ENCODE measurements at places on chromosomes 5 and 9.

DNA sequence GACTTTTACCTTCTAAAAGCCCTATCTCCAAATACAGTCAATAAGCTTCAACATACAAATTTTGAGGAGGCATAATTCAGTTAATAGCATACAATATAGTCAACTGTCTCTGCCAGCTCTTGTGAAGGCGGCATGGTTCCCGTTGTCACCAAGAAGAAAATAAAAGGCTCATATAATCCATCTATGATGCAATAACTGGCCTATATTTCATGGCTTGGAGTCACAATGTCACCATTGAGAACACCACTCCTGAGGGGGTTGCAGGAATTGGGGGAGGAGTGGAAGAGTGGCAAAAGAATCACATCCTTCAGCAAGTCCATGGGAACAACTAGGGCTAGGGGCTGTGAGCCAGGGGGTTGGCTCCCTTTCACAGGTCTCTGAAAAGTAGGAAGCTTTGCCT is 16.0 kb upstream of the ASTN2 start:
- no peak for DNase-seq

DNA sequence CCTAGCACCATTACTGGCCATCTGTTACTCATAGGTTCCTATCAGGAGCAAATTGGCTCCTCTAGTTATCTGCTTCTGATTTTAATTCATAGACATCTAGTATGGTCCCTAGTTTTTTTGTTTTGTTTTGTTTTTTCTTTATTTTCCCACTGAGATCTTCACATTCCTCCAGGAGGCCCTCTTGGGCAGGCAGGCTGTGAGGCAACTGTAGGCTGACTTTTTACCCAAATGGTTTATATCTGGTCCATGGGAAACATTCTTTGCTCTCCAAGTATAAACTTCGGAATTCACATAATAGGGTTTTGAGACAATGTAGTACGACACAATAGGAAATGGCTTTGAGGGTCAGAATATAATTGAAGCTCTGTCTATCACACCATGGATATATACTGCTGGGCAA is 250.9 kb upstream of the DAB2 start:
- DNase-seq: no peak

GRCh38 chr9:93256878-93257807 is 73.2 kb downstream of the WNK2 start:
- DNase-seq: no peak

DNA sequence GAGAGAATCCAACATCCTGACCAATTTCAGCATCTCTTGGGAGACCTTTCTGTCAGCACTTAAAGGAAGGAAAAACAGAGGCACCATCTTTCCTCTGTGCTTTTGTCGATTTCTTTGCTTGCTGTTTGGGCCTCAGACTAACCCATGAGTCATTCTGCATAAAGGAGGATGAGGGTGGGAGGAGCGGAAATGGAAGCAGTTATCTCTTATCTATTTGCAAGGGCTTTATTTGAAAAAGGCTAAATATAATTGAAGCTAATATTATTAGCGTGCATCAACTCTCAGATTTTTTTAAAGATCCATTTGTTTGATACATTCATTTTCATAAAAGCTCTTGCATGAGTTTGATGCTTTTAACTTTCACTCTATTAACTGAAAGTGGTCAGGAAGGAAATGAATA is 72.9 kb downstream of the ZNF622 start:
- no peak for DNase-seq

DNA sequence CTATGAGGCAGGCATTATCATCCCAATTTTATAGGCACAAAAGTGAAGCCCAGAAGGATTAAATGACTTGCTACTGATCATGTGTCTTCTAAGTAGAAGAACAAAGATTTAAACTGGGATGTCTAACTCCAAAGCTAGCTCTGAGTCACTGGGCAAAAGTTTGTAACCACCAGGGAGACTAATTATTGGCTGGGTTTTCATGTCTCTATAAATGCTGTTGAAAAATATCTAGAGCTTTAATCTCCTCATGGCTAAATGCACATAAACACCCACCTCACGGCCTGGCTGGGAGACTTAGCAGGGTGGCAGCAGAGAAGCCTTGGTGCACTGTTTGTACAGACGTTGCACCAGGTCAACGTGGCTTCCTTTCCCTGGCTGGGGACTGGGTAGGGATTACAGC is 144.6 kb downstream of the MELK start:
- DNase-seq: no peak

DNA sequence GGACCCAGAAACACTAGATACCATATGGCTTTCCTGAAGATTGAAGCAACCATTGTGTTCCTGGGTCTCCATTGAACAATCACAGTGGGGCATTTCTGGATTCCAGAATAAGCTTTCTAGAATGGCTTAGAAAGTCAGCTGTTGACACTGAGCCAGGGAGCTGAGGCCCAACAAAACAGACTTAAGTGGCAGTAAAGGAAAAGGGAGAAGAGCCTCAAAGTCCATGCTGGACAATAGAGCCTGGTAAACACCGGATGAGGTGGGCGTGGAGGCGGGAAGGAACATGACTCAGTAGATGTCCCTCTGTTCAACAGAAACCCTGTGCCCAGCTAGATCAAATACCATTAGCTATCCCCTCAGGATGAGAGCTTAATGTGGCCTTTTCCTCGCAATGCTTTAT is 14.8 kb downstream of the SPARC start:
- DNase-seq: no peak

DNA sequence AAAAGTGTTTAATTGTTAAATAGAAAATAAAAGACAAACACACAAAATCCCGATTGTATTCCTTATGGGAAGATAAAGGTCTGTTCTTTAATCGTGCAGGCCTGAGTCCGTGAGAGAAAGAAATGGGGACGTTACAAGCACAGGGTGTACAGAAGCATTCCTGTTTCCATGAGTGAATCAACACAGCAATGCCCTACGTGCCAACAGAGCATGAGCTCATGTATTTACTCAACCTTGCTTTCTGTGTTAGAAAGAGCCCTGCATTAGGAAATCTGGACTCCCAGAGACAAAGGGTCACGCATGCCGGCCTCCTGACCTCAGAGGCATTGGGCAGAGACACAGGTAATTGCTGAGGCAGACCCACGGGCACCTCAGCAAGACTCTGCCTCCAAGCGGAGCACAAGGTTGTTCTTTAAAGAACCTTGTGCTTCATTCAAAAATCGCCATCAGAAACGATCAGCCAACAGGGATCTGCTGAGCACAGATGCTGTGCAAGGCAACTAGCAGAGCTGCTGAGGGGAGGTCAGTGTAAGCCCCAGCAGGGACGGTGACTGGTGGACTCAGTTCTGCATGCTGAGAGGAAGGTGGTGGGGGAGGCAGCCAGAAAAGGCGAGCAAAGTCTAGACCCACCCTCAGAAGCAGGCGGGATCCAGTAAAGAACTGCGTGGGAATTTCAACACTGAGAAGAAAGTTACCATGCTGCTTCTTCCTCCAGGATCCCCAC is 101.0 kb downstream of the TLE1 start:
- no peak for DNase-seq

- DNase-seq: no peak
Measured at GRCh38 chr9:133971981-133972941, 19.9 kb downstream of the VAV2 start.

GRCh38 chr5:173302546-173303155 is 25.6 kb downstream of the STC2 start:
- DNase-seq: no peak

DNA sequence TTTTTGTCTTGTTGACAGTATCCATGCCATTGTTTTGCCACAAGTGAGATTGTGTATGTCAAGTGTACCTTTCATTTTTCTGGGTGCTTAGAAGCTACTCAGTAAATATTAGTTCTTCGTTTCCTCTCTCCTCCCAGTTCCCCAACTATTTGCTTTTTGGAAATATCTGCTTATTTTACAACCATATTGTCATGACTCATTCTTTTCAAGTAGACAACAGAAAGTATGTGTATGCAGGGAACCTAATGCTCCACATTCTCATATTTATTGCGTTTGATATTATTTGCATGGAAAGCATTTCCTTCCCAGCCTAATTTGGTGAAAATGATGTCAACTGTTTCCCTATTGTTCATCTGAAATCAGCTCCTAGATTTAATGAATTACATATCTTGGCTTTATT is 483.7 kb upstream of the RIOK2 start:
- no peak for DNase-seq

DNA sequence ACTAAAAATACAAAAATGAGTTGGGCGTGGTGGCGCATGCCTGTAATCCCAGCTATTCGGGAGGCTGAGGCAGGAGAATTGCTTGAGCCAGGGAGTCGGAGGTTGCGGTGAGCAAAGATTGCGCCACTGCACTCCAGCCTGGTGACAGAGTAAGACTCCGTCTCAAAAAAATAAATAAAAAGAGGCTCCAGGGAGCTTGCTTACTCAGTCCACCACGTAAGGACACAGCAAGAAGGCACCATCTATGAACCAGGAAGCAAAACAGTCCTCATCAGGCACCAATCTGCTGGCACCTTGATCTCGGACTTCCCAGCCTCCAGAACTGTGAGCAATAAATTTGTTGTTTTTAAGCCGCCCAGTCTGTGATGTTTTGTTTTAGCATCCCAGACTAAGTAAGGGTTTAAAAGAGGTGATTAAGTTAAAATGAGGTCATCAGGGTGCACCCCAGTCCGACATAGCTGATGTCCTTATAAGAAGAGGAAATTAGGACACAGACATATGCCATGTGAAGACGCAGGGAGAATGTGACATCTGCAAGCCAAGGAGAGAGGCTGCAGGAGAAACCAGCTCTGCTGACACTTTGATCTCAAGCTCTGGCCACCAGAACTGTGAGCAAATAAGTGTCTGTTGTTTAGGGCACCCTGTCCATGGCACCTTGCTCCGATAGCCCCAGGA is 45.9 kb downstream of the C9orf50 start:
- DNase-seq: no peak

GRCh38 chr5:137278476-137278875 is 220.7 kb downstream of the SPOCK1 start:
- DNase-seq: no peak

DNA sequence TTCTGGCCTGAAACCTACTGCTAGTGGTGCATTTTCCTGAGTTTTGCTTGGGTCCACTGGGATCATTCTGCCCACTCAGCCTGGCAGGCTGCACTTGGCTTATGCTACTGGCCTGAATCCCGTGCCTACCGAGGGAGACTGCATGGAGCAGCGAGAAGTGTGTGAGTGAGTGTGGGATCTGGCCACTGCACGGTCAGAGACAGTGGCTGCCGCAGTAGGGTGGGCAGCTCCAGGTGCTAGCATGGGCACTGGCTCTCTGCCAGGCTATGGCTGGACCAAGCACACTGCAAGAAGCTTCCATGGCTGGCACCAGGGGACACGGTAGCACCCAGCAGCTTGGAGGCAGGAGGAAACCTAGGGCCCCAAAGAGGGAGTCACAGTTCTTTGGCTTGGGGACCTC is 1058.7 kb upstream of the ACO1 start:
- no peak for DNase-seq

DNA sequence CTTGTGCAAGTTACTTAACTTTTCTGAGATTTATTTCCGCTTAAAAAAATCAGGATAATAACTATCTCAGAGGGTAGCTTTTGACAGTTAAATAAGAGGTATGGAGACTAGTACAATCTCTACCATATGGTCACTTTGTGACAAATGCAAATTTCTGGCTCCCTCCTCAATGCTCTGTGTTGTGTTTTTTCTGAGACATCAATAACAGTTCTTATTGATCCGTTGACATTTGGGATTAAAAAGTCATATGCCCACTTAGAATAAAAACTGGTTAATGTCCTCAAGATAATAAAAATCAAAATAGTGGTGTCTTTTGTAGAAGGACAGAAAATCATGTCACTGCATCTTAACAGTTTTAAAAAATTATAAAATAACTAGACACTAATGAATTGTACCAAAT is 24.7 kb upstream of the LNPEP start:
- DNase-seq: no peak

GRCh38 chr5:73748510-73749400 is 122.8 kb downstream of the ARHGEF28 start:
- peak; percentile 14 for DNase-seq

- no peak for DNase-seq
Measured at GRCh38 chr9:84839541-84839940, 170.0 kb downstream of the NTRK2 start.

DNA sequence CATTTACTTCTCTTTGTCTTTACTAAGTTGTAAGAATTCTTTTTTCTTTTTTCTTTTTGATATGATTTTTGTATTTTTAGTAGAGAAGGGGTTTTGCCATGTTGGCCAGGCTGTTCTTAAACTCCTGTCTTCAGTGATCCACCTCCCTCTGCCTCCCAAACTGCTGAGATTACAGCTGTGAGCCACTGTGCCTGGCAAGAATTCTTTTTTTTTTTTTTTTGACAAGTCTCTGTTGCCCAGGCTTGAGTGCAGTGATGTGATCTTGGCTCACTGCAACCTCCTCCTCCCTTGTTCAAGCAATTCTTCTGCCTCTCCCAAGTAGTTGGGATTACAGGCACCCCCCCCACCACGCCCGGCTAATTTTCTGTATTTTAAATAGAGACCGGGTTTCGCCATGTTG is 9.9 kb downstream of the NPM1 start:
- no peak for DNase-seq

DNA sequence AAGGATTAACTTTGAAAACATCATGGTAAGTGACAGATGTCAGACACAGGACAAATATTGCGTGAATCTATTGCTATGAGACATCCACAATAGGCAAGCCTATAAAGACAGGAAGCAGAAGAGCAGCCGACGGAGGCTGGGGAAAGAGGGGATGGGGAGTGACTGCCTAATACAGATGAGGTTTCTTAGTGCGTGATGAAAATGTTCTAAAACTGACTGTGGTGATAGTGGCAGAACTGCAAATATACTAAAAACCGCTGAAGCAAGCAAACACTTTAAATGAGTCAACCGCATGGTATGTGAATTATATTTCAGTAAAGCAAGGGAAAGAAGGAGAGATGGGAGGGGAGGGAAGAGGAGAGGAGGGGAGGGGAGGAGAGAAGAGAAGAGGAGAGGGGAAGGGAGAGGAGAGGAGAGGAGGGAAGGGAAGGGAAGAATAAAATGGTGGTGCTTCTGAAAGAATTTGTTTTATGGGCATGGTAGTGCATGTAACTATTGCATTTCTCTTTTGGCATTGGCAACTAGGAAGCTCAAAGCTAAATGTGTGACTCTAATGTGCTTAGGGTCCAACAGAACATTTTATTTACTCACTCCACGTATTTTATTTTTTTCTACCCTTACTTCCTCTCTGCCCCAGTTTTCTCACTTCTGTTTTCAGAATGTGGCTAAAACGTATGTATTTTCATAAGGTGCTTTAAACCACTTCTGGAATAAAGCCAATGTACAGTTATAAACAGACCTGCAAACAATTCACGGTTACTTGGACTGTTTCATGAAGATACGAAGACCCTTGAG is 21.3 kb downstream of the AKNA start:
- DNase-seq: no peak

DNA sequence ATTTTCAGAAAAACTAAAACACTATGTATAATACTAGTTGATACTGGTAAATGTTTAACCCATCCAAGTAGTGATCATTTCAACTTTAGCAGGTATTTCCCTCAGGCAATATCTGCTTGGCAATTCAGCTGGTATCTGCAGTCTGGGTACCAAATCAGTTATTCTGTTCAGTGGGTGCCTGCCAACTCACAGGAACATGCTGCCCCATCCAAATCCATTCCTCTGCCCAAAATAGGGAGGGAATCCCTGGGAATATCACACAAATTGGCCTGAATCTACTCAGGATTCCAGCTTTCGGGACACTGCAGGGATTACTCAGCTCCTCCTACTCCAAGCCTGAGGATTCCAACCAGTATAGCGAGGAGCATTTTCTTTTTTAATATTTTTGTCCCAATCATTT is 61.7 kb upstream of the PDE4D start:
- no peak for DNase-seq

GRCh38 chr5:100550531-100551051 is 15.4 kb downstream of the FAM174A start:
- DNase-seq: no peak

- no peak for DNase-seq
Measured at GRCh38 chr5:66945389-66946349, 250.9 kb downstream of the CD180 start.

Data from DMS 273 treated with DMSO at 0.1 percent for 48 hours (cell line).